ENCODE measurements at places on chromosomes 1 and 21.

DNA sequence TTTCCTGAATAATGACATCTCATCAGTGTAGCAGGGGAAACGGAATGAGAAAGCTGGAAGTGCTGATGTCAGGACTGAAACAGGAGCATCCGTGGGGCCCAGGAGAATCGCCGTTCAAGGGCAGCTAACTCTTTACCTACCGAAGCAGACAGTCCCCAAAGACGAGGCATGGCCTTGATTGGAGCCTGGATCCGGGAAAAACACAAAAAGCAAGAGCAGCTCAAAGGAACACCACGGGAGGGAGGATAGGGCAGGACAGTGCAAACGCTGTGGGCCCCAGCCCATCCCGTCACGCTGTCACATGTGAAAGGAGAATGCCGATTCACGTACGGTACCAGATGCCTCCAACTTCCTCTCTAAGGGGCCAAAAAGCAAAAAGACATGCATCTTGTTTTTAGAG is 34.9 kb downstream of the WNT9A start:
- no peak for DNase-seq

- DNase-seq: no peak
Measured at GRCh38 chr1:213680677-213681325, 307.0 kb upstream of the PROX1 start.

GRCh38 chr1:226541631-226542622 is 6.6 kb upstream of the STUM start:
- DNase-seq: no peak

GRCh38 chr1:65674522-65674921 is 118.2 kb upstream of the PDE4B start:
- DNase-seq: no peak

DNA sequence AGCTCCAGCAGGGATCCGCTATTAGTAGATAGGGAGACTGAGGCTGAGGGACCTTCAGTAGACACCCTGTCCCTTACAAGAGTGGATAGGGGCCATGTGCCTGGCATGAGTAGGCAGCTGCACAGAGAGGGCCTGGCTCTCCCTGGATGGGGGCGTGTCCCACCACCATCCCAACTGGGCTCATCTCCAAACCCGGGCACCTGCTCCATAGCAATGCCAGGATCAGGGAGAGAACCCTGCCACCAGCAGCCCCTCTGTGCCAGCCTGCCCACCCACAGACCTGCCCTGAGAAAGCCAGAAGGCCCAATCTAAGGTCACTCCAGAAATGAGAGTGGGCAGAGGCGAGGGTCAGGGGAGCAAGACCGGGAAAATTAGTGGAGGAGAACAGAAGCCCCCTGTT is 121.3 kb downstream of the GRIK3 start:
- no peak for DNase-seq

GRCh38 chr1:233090746-233091494 is 140.5 kb downstream of the NTPCR start:
- no peak for DNase-seq

DNA sequence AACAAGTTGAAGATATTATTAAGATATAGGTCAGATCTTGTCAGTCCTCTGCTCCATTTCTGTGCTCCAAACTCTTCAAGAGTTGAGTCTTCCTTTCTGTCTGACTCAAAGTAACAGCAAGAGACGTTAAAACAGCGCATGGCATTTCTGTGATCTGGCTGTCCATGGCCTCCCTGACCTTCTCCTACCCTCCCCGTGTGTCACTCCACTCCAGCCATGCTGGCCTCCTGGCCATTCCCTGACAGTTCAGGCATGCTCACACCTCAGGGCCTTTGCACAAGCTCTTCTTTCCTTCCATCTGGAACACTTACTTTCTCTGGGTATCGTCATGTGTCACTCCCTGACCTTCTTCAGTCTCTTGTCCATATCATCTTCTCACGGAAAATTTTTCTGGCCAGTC is 229.0 kb downstream of the CENPF start:
- DNase-seq: no peak
